Upper lobe of right lung (tissue), 1 donor: ENCODE measurements at places on chromosomes 1 and 21. TPM values are rescaled to one million over a fixed set of nuclear protein-coding genes. Genes with fewer than 3 reads are reported as not detected.
A peak's percentile ranks its signal among the peaks of the same experiment; 100 is the strongest.

- DNase-seq = no peak
- H3K27me3 ChIP-seq = no peaks in the 10 kb centered on the region
- H3K4me1 ChIP-seq = peaks cover 8% of the 10 kb centered on the region
- H3K36me3 ChIP-seq = no peaks in the 10 kb centered on the region
- no peak overlapping the region for H3K4me3 ChIP-seq
- no peak overlapping the region for H3K27ac ChIP-seq
Measured at GRCh38 chr1:108708691-108709660, 3.7 kb upstream of the FNDC7 start.

- H3K36me3 ChIP-seq = no peaks in the 10 kb centered on the region
- no peak overlapping the region for H3K27ac ChIP-seq
- no peak for DNase-seq
Measured at GRCh38 chr21:34897828-34898227, 151.3 kb downstream of the RUNX1 start.

DNA sequence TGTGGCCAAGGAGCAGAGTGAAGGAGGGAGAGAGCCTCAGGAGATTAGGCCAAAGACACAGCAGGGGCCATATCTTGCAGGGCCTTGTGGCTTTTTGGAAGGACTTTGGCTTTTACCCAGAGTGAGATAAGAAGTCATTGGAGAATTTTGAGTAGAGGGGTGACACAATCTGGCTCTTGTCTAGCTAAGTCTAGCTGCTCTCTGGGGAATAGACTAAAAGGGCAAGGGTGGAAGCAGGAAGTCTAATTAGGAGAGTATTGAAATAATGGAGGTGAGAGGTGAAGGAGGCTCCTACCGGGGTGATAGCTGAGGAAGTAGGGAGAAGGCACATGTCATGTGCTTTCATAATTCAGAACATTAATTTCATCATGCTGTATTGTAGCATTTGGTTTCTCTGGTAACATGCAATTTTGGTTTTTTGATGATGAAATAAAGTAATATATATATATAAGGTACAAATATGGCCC is 34.3 kb upstream of the KCNA3 start:
- no peaks in the 10 kb centered on the region for H3K4me1 ChIP-seq
- H3K36me3 ChIP-seq = no peaks in the 10 kb centered on the region
- H3K27me3 ChIP-seq = no peaks in the 10 kb centered on the region

GRCh38 chr1:214637722-214638458 is 34.9 kb downstream of the CENPF start:
- no peak overlapping the region for H3K27ac ChIP-seq
- DNase-seq = no peak
- no peaks in the 10 kb centered on the region for H3K27me3 ChIP-seq
- H3K36me3 ChIP-seq = no peaks in the 10 kb centered on the region

DNA sequence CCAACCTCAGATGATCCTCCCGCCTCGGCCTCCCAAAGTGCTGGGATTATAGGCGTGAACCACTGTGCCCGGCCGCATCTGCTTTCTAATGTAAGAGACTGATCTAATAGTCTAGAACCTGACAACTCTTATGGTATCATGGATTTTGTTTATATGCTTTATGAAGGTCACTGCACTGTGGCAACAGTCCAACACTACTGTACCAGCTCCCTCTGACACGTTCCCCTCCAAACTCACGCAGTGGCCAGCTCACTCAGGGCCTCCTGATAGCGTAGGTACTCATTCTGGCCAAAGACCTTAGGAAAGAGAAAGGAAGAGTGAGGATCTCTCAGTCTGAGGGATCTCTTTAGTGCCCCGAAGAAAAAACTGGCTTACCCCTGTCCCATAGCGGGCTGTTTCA is 6.0 kb upstream of the CFAP141 start:
- DNase-seq = no peak
- H3K27me3 ChIP-seq = no peaks in the 10 kb centered on the region
- H3K27ac ChIP-seq = no peak overlapping the region
- H3K4me3 ChIP-seq = no peak overlapping the region
- no peaks in the 10 kb centered on the region for H3K4me1 ChIP-seq

DNA sequence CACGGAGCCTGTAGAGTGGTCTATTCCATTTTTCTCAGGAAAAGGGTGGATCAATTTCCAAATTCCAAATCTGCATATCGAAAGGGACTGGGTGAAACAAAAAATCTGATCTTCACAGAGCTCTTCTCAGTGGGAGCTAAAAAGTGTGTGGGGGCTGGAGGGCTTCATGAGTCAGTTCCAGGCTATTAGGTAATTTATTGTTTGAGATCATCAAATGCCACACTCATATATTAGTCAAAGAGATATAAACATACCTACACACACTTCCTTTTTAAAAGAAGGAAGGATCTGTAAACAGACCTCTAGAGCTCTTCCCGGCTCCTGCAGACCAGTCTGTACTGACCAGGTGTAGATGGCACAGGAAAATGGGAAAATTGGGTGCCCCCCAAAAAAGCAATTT is 175.4 kb downstream of the ZBTB18 start:
- H3K27me3 ChIP-seq = no peaks in the 10 kb centered on the region
- no peak overlapping the region for H3K27ac ChIP-seq
- H3K4me3 ChIP-seq = no peak overlapping the region
- H3K36me3 ChIP-seq = no peaks in the 10 kb centered on the region

GRCh38 chr21:46182548-46183336 is 1.5 kb downstream of the SPATC1L start:
- no peak for DNase-seq
- H3K36me3 ChIP-seq = no peaks in the 10 kb centered on the region
- H3K4me1 ChIP-seq = peaks cover 3% of the 10 kb centered on the region
- H3K27me3 ChIP-seq = no peaks in the 10 kb centered on the region

GRCh38 chr1:61640531-61641530 is 84.1 kb downstream of the TM2D1 start:
- peaks cover 14% of the 10 kb centered on the region for H3K4me1 ChIP-seq
- H3K36me3 ChIP-seq = no peaks in the 10 kb centered on the region
- H3K4me3 ChIP-seq = peak overlapping the region; percentile 28
- peak overlapping the region; percentile 74 for H3K27ac ChIP-seq
- no peak for DNase-seq

GRCh38 chr1:14704846-14705245 is 106.4 kb downstream of the KAZN start:
- no peaks in the 10 kb centered on the region for H3K36me3 ChIP-seq
- H3K4me3 ChIP-seq = no peak overlapping the region
- H3K27me3 ChIP-seq = no peaks in the 10 kb centered on the region
- no peaks in the 10 kb centered on the region for H3K4me1 ChIP-seq
- DNase-seq = no peak
- H3K27ac ChIP-seq = no peak overlapping the region

GRCh38 chr1:196609370-196609737 is 1.1 kb upstream of the KCNT2 start:
- DNase-seq = no peak
- H3K27ac ChIP-seq = peak overlapping the region; percentile 34
- H3K4me1 ChIP-seq = peaks cover 12% of the 10 kb centered on the region
- H3K27me3 ChIP-seq = peaks cover 11% of the 10 kb centered on the region

- H3K4me3 ChIP-seq = no peak overlapping the region
- no peak overlapping the region for H3K27ac ChIP-seq
- peaks cover 34% of the 10 kb centered on the region for H3K27me3 ChIP-seq
- H3K4me1 ChIP-seq = peaks cover 6% of the 10 kb centered on the region
Measured at GRCh38 chr1:152053375-152053774, 16.6 kb upstream of the S100A11 start.

DNA sequence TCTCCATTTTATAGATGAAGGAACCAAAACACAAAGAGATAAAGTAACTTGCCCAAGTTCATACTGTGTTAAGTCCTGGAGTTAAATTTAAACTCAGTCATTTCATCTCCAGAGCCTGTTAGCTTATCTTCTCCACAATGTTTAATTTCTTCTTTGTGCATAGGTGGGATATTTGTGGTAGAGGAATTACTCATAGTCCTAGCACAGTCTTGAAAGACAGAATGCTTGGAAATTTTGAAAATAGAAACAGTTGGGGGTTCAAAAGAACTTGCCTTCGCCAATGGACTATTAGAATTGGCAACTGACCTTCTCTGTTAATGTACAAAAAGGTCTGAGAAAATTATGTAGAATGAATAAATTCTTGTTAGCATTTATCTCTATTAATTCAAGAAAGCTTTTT is 832.0 kb upstream of the PRMT6 start:
- H3K36me3 ChIP-seq = no peaks in the 10 kb centered on the region
- H3K27me3 ChIP-seq = no peaks in the 10 kb centered on the region
- H3K4me3 ChIP-seq = no peak overlapping the region
- DNase-seq = no peak
- no peak overlapping the region for H3K27ac ChIP-seq

GRCh38 chr1:82755671-82756070 is 954.9 kb downstream of the ADGRL2 start:
- no peaks in the 10 kb centered on the region for H3K4me1 ChIP-seq
- H3K36me3 ChIP-seq = no peaks in the 10 kb centered on the region

GRCh38 chr1:35962952-35963351 is 32.0 kb downstream of the AGO3 start:
- no peak for DNase-seq
- no peaks in the 10 kb centered on the region for H3K27me3 ChIP-seq
- H3K27ac ChIP-seq = no peak overlapping the region

GRCh38 chr1:1371746-1372711 is 3.0 kb downstream of the AURKAIP1 start:
- H3K4me3 ChIP-seq = no peak overlapping the region
- H3K4me1 ChIP-seq = peaks cover 28% of the 10 kb centered on the region
- H3K27ac ChIP-seq = no peak overlapping the region

DNA sequence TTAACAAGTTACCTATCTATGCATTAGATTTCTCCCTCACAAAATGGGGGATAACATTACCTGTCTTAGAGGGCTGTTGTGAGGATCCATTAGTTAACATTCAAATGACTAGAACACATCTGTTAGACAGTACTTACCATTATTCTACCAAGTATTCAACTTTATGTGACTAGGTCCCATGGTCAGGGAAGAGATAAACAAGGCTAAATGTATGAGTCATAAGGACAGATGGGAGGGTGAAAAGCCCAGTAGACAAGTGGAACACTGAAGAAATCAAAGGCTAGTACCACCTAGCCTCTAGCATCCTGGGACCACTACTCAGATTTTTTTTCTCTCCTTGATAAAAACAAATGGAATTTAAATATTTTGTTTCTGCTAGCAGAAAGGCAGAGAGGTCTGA is 9.0 kb upstream of the VHLL start:
- no peak overlapping the region for H3K4me3 ChIP-seq
- no peak for DNase-seq
- H3K27me3 ChIP-seq = no peaks in the 10 kb centered on the region
- H3K4me1 ChIP-seq = no peaks in the 10 kb centered on the region
- H3K36me3 ChIP-seq = peaks cover 71% of the 10 kb centered on the region

DNA sequence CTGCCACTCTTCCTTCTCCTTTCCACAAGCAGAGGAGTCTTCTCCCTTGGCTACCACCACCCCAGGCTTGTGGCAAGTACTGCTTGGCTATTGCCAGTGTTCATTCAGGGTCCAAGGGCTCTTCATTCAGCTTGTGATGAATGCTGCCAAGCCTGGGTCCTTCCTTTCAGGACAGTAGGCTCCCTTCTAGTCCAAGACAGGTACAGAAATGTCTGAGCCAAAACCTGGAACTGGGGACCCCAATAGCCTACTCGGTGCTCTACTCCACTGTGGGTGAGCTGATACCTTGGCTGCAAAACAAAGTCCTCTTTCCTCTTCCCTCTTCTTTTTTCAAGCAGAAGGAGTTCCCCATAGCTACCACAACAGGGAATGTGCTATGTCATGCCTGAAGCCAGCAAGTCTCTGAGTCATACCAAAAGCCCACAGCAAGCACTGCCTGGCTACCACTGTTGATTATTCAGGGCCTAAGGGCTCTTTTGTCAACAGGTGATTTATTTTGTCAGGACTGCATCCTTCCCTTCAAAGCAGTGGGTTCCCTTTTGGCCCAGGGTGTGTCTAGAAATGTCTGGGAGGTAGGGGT is 268.9 kb downstream of the HHAT start:
- DNase-seq = no peak
- H3K4me3 ChIP-seq = no peak overlapping the region
- no peaks in the 10 kb centered on the region for H3K36me3 ChIP-seq
- H3K4me1 ChIP-seq = no peaks in the 10 kb centered on the region
- no peaks in the 10 kb centered on the region for H3K27me3 ChIP-seq

DNA sequence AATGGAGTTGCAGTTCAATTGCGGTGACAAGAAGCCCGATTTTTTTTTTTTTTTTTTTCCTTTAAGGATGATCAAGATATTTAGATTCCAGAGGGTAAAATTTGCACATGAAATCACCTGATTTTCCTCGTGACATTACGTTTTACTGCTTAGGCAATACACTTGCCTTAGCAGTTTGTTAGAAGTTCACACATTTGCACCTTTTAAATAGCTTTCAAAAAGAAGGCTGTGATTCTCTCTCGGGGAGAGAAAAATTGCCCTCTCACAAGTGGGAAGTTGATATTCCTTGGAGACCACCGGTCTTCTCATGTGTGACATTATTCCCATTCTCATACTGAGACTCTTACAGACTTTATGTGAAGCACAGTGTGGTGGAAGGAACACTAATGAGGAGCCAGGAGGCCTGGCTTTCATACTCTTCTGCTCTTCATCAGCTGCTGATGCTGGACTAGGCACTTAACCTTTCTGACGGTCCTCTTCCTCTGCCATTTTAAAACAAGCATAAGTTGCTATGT is 69.8 kb upstream of the HSPA13 start:
- no peaks in the 10 kb centered on the region for H3K36me3 ChIP-seq
- H3K4me3 ChIP-seq = no peak overlapping the region
- no peak for DNase-seq
- no peak overlapping the region for H3K27ac ChIP-seq
- H3K27me3 ChIP-seq = no peaks in the 10 kb centered on the region

DNA sequence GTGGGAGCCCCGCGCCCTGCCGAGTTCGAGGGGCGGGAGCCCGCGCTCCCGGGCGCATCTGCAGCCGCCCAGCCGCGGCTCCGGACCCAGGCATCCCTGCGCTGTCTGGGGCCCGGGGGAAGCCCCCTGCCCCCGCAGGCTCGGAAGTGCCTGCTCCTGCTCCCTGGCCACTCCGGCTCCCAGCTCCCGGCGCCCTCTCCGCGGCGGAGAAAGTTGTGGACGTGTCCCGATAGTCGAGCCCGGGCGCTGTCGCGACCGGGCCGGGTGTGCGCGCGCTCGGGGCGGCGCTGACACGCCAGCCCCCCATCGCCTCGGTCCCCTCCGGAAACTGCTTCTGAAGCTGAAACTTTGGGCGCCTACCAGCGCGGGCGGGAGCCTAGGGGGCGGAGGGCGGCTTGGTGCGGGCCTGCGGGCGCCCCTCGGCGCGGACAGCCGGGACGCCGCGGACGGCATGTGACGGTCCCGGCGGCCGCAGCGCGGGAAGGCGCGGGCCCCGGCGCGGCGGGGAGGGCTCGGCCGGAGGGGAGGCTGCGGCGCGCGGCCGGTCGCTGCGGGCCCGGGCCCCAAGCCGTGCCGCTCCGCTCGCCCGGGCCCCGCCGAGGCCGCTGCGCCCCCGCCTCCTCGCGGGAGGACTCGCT is 515 bp downstream of the MAN1C1 start:
- no peaks in the 10 kb centered on the region for H3K36me3 ChIP-seq
- DNase-seq = peak; percentile 68
- peaks cover 20% of the 10 kb centered on the region for H3K4me1 ChIP-seq
- no peaks in the 10 kb centered on the region for H3K27me3 ChIP-seq

RYR2 gene
- 7.8 TPM for total RNA-seq

NTNG1 gene
- total RNA-seq = 12.6 TPM

CYP4A11 gene
- total RNA-seq = not detected

GJA9 gene
- not detected for total RNA-seq

SPRR2E gene
- total RNA-seq = not detected

FCRL5 gene
- total RNA-seq = 0.93 TPM

PTGFR gene
- 3.0 TPM for total RNA-seq

FMO4 gene
- total RNA-seq = 4.3 TPM

PRR9 gene
- not detected for total RNA-seq
